Activated CD4-positive, alpha-beta T cell treated with anti-CD3 and anti-CD28 coated beads, Interleukin-2, amount 50 U/mL, for 4 hours (primary cell): ENCODE measurements at places on chromosomes 2 and 18.

GRCh38 chr2:240277073-240277806 lies 136.8 kb upstream of the OTOS start:
- DNase-seq, result no peak

DNA sequence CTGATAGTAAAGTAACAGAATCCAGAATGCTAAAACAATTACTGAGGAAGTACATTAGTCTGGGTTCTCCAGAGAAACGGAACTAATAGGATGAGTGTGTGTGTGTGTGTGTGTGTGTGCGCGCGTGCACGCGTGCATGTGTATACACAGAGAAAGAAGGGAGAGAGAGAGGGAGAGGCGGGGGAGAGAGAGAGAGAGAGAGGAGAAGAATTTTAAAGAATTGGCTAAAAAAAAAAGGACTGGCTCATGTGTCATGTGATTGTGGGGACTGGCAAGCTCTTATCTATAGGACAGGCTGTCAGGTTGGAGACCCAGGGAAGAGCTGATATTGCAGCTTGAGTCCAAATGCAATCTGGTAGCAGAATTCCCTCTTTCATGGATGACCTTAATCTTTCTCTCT lies 976.2 kb upstream of the CDH2 start:
- DNase-seq, result no peak

- DNase-seq, result no peak
These were observed 9.0 kb downstream of the SCN2A start for GRCh38 chr2:165248238-165248637.

DNA sequence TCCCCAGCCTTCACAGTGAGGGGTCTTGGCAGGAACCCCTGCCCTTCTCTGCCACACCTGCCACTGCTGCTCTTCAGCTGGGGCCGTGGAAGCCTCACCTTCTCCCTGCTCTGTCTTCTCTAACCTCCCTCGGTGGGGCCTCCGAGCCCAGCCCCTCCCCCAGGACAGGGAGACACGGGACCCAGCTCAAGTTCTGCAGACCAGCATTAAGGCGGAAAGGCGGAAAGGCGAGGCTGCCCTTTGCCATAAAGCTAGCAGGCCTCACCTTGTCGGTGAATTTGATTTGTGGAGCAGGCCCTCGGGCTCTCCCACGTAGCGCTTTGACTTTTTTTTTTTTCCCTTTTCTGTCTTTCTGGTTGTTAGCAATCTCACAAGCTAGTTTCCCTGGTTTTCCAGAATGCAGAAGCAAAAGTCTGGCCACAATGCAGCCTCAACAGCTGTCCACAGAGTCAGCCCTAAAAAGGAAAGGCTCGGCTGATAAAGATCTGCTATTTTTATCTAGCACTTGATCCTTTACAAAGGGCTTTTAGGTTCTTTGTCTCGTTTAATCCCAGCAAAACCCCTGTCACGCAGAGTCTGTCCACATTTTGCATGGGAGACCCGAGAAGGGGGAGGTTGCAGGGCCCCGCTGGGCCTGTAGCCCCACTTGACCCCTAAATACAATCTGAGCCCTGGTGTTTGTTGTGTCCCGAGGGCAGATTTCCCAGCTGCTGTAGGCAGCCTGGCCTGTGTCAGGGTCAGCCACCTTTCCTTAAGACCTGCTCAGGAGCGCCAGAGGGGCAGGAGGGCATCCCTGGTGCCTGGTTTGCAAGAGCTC lies 6.0 kb downstream of the ITM2C start:
- no peak for DNase-seq

GRCh38 chr18:3648641-3649040 lies 198.7 kb downstream of the TGIF1 start:
- DNase-seq, result no peak

- no peak for DNase-seq
These were observed 1.0 kb upstream of the ROCK1 start for GRCh38 chr18:21112543-21113105.

- DNase-seq, result no peak
These were observed 67.4 kb downstream of the BCL11A start for GRCh38 chr2:60486067-60486466.

DNA sequence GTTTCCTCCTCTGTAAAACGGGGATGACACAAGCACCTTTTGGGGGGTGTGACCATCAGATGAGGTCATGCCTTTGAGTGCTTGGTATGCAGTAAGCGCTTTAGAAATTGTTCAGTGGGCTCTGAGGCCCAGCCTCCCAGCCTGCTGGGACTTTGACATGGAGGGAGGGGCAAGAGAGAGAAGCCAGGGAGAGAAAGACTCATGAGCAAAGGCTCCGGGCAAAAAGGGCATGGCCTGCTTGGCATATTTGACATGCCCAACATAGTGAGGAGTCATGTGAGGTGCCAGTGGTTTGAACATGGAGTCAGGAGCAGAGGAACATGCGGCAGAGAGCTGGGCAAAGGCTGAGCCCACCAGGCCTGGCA lies 14.0 kb downstream of the TNS1 start:
- DNase-seq, result no peak

- no peak for DNase-seq
These were observed 28.7 kb upstream of the SLC16A14 start for GRCh38 chr2:230097424-230097823.

DNA sequence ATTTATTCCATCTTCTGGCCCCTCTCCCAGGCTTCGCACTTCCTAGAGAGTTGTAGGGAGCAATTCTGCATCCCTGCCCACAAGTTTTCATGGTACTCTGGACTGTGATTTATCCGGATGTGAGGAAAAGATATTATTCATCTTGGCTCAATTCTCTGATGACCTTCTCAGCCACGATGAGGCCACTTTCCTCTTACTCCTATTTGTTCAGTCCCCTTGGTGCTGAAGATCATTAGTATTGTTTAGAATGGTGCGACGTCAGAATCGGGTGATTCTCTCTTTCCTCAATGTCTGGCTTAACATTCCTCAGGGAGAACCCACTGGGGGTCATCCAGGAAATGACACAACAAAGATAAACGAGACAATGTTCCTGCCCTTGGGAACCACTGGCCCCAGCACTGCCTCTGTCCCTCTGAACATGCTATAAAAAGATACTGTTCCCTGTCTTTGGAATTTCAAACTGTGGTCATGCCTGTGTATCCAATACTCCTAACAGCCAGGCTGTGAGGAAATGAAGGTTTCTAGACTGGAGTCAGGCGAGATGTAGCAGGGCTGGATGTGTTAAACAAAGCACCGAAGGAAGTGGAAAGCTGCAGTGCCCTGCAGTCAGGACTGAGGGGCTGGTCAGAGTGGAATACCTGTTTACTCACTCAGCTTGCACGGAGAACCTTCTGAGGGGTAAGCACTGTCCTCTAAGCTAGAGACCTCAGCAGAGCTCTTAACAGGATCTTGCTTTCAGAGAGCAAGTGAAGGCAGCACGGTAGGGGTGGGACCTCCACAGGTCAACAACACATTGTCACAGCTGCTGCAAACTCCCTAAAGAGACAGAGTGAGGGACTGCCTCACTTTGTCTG lies 12.9 kb upstream of the GLI2 start:
- no peak for DNase-seq

DNA sequence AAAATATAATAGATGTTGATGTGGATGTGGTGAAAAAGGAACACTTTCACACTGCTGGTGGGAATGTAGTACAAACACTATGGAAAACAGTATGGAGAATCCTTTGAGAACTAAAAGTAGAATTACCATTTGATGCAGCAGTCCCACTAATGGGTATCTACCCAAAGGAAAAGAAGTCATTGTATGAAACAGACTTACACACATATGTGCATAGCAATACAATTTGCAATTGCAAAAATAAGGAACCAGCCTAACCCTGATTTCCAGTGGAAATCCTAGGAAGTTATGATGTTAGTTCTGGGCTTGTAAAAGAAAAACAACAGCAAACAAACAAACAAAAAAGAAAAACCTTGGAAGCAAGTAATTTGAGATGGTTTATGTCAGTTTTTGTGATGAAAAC lies 28.6 kb upstream of the CLASP1 start:
- DNase-seq, result no peak

DNA sequence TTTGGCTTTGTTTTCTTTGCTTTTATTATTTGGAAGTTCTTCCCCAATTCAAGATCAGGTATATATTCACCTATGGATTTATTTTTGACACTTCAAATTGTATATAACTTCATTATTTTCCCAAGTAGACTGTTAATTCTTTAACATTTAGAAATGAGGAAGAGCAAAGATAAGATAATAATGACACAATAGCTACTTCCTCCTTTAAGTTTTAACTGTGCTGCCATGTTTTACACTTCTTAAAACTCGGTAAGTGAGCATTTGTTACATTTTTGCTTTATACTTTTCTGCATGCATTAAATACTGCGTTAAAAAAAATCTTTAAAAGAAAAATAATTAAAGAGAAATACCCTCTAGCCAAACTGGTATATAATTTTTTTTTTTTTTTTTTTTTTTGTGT lies 32.5 kb downstream of the SLC66A3 start:
- DNase-seq, result no peak

- DNase-seq, result no peak
These were observed 38.1 kb upstream of the LCLAT1 start for GRCh38 chr2:30408961-30409387.

- no peak for DNase-seq
These were observed 241.0 kb downstream of the TNS1 start for GRCh38 chr2:217761645-217762277.

- no peak for DNase-seq
These were observed 40.7 kb downstream of the SLC9A2 start for GRCh38 chr2:102660070-102660469.

DNA sequence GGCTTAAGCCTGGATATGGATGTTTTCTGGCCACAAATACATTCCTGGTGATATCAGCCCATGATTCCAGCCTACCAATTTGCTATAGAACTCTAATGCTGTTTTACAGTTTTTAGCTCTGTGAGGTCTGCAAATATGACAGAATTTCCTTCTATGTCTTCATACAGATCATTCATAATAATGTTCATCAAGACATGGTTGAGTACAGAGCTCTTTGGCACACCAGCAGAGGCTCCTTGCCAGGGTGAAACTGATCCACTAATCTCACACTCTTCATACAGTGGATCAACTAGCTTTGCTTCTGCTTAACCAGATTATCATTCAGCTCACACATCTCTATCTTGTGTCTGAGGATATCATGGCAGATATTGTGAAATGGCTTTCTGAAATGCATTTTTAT lies 672.1 kb downstream of the STK39 start:
- DNase-seq, result no peak

DNA sequence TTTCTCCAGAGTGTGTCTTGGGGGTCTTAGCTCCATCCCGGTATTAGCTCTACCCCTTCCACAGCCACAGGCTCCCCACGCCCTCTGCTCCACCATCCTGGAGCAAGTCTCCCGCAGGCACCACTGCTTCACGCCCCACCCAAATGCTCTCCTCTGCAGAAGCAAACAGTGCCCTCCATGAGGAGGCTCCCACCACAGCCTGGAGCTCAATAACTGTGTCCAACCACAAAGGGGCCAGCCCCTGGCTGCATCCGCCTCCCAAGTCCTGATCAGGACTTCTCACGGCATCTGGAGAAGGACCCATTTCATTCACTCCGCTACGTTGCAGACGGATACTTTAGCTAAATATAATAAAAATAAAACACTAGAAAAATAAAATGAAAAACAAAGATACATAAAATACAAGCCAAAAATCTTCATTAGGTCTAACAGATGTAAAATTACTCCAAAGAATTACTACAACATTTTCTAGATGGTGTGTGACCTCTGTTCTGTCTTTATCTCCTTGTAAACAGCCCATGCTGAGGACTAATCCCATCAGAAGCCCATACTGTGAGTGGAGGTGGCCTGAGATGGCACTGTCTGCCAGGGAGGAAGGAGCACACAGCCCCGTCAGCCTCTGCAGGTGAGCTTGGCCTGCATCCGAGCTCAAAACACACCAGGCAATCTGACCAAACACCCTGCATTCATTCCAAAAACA lies 210.8 kb upstream of the RAB6C start:
- DNase-seq, result no peak

- no peak for DNase-seq
These were observed 10.8 kb downstream of the LAPTM4A start for GRCh38 chr2:20040489-20041172.

GRCh38 chr2:237511433-237511832 lies 24.4 kb downstream of the MLPH start:
- DNase-seq, result no peak

DNA sequence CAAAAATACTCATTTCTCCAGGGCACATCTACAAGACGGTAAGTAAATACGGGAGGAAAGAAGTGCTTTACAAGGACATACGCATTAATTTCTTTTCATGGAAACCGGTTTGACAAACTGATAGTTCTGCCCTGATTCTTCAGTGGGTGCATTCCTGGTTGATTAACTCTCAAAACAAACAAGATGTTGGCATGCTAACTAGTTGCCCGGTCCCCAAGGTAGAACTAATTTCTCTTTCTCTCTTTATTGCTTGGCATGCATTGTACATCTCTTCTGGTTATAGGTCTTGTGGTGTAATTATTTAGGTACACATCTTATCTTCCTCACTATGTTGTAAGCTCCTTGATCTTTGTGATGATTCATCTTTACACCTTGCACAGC lies 46.9 kb upstream of the SPATS2L start:
- no peak for DNase-seq

GRCh38 chr2:113274432-113274831 lies 4.3 kb downstream of the PAX8 start:
- no peak for DNase-seq

DNA sequence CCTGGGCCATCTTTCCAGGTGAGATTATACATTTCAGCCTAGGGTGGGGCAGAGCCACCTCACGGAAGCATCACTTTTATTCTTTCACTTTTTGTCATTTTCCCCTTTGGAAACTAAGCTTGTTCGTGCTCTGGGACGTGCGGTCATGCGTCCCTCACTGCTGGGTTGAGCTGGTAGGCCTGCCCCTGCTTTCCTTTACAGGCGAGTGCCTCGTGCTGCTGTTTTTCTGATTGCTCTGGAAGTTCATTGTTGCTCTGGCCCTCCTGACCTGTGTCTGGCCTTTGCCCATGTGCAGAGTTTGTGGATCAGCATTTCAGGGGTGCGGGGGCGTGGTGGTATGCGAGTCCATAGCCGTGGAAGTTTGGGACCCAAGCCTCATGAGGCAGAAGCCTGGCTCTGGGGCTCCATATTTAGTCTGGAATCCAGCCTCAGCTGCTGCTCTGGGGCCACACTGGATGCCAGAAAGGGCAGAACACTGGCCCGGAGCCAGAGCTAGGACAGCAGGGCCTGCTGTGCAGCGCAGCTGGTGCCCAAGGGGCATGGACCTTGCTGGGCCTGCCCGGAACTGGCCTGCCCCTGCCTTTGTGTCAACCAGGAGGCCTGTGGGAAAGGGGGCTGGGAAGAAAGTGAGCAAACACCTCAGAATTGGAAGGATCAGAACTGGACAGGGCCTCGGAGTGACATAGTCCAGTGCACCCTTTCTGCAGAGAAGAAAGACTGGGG lies 51.1 kb downstream of the CTIF start:
- DNase-seq, result no peak

- peak; percentile 43 for DNase-seq
These were observed 3.5 kb downstream of the ZCCHC2 start for GRCh38 chr18:62526098-62527025.

- no peak for DNase-seq
These were observed 21.4 kb upstream of the CCBE1 start for GRCh38 chr18:59718464-59719157.

DNA sequence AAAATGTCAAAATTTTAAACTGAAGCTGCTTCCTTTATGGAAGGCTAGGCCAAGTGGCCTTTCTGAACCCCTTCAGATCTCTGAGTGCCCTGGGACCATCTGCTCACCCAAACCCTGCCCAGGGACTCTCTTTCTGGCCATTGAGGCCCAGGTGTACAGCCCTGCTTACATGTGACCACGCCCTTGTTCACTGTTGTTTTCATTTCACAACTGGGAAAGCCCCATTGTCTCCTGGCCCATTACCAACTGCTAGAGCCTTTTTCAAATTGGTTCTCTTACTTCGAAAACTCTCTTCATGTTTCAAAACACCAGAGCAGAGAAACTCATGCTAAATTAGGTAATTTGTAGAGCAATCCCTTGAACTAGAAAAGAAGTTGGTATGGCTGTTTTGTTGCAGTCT lies 219.5 kb upstream of the TANK start:
- no peak for DNase-seq
